ENCODE measurements at places on chromosomes 2 and 18.

DNA sequence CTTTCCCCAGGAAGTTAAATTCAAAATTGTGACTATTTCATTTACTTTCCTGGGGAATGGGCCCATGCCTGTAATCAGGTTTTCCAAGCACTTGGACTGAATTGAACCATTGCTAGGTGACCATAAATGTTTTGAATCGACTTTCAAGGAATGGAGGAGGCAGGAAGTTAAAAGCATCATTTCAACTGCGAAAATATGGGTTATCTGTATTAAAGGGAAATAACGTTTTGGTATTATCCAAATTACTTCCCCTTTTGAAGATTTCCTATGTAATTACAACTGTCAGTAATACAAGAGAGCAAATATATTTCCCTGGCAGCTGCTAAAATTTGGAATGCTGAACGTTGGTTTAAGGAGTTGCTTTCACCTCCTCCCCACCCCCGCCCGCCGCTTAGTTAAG lies 19.0 kb downstream of the PNO1 start:
- no peak for DNase-seq

- no peak for DNase-seq
These were observed 7.8 kb upstream of the PPP1R1C start for GRCh38 chr2:181977661-181978350.

- no peak for DNase-seq
These were observed 147.2 kb upstream of the HNMT start for GRCh38 chr2:137817058-137817457.

- DNase-seq = no peak
These were observed 160.4 kb upstream of the TMEM200C start for GRCh38 chr18:6055711-6056110.

DNA sequence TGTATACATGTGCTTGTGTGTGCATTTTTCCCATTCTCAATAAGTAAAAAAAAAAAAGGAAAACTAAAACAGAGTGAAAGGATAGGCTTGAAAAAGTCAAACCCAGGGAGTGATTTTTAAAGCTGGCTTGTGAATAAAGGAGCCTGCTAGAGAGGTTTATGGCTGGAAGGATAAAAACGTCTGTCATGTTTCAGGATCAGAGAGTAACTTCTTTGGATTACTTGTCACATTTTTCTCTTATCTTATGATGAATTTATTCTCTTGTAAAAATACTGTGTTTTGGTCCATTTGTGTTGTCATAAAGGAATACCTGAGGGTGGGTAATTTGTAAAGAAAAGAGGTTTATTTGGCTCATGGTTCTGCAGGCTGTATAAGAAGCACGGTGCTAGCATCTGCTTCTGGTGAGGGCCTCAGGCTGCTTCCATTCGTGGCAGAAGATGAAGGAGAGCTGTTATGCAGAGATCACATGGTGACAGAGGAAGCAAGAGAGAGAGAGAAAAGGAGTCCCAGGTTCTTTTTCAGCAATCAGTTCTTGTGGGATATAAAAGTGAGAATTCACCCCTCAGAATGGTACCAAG lies 89.1 kb downstream of the OSBPL6 start:
- DNase-seq = no peak

- DNase-seq = no peak
These were observed 39.5 kb upstream of the MCFD2 start for GRCh38 chr2:46954951-46955571.

DNA sequence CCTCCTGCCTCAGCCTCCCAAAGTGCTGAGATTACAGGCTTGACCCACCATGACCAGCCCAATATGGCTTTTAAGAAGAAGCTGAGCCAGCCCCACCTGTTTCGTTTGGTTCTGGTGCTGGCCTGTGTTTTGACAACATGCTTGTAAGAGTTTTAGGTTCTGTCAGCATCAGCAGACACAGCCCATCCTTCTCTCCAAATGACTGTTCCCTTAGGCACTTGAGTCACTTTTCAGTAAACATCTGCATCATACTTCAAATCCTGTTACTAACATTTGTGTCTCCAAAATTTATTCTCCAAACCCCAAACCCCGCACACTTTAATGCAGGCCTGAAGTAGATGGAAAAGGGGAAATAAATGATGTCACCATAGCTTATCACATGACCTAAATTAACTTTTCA lies 1118.5 kb downstream of the TSN start:
- no peak for DNase-seq

GRCh38 chr18:22340331-22340730 lies 77.4 kb downstream of the CTAGE1 start:
- DNase-seq = no peak

GRCh38 chr2:62705859-62706720 lies 577 bp downstream of the EHBP1 start:
- DNase-seq = no peak

DNA sequence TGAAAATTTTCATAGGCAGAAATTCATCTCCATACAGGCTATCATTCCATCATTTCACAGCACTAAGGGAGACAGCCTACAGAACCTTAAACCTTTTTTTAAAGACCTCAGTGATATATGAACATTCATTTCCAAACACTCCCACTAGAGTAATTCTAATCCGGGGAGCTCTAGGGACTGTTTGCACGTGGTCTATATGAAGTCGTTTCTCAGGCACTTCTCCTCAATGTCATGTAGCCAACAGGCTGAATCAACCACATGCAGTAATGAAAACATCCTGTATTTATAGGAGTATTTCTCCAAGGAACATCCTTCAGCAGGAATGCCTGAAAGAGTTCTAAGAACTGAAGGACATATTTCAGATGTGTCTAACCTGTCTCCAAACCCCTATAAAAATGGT lies 97.3 kb upstream of the CREB1 start:
- no peak for DNase-seq

GRCh38 chr2:45654250-45654649 lies 2.8 kb downstream of the PRKCE start:
- DNase-seq = no peak

DNA sequence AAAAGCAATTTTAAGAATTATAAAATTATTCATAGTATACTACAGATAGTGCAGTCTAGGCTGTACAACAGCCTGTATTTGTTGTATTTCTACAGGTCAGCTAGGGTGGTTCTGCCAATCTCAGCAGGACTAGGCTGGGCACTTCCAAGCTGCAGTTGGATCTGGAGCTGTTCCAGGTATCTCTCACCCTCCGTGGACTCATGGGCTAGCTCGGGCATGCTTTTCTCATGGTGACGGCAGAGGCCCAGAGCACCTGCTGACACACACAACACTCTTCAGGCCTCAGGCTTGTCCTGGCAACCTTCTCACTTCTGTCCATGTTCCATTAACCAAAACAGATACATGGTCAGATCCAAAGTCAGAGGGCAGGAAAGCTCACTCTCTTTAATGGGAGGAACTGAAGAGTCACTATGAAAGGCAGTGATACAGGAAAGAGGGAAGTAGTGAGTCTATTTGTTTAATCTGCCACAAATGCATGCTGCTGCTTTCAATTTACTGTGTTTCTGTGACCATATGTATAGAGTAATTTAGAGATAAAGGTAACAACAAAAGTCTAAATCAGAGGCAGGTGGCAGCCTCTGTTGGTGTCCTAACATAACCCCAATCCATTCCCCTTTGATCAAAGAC lies 462.4 kb upstream of the ACVR2A start:
- no peak for DNase-seq

- peak; percentile 52 for DNase-seq
These were observed 7.0 kb upstream of the EPG5 start for GRCh38 chr18:45974088-45974536.

DNA sequence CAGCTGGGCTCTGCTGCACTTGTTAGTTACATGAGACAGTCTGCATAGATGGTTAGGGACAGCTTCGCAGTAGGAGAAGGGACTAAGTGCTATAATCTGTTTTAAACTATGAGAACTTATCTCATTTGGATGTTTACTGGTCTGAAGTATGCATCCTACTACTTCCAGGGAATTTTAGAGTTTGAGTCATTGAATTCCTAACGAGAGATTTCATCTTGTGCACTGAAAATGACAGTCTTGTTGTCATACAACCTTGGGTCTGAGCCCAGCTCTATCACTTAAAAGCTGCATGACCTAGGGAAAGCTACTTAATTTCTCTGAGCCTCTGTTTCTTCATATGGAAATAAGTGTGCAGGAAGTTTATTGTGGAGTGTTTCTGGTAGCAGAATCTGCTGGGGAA lies 78.4 kb downstream of the TRIM43 start:
- no peak for DNase-seq

GRCh38 chr2:20523073-20523798 lies 76.4 kb downstream of the RHOB start:
- no peak for DNase-seq

GRCh38 chr2:17135619-17136018 lies 382.6 kb downstream of the RAD51AP2 start:
- DNase-seq = no peak

DNA sequence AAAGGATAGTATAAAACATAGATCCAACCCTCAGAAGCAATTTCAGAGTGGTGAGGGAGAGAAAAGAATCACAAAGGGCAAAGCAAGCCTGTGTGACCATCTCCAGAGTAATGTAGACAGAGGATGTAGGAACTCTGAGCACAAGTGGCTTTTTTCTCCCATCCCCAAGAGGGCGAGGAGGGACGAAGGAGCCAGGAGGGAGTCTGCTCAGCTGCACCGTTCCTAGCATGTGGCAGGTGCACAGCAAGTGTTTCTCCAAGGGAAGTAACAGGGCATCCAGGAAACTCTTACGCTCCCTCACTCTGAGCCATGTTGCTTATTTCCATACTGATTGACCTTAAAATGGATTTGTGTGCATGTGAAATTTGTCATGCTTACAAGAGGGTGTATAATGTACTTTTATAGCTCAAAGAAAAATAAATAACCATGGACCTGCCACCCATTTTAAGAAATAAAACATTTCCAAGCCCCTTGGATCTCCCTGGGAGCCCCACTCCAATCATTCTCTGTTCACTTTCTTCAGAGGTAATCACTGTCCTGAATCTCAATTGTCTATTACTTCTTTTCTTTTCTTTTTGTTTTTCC lies 37.8 kb upstream of the SEC11C start:
- DNase-seq = no peak

DNA sequence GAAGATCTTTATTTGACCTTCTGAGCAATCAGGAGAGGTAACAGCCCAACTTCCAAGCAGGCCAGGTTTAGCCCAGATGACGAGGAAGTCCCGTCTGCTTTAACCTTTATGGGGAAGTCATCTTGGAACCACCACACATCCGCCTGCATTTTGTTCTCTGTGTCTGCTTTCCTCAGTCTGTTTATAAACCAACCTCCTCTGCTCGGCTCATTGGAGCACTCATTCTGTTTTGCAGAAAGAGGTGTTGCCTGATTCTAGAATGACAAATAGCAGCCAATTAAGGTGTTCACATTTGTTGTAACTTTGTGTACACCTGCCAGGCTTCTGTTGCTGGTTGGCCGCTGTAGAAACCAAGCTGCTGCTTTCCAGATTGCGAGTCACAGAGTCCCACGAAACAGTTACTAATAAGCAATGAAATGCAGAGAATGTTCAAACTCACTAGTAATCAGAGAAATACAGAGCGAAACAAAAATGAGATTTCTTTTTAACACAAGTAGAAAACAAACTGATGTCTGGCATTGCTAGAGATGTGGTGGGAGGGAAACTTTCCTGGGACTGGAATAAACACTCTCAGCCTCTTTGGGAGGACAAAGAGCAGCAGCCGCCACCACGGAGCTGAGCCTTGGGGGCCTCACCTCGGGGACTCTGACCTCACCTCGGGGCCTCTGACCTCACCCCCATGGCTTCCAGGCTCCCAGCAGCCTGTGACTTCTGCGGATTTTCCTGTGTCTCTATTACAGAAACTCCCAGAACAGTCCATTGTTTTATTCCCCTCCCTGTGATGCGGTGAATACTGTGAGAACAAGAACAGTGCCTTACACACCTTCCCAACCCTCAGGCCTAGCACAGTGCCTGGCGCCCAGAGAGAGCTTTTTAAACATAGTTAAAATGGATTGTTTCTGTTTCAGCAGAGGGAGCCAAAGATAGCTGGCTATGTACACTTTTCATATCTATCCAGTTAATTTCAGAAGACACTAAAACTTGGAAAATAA lies 64.0 kb downstream of the MBP start:
- no peak for DNase-seq

DNA sequence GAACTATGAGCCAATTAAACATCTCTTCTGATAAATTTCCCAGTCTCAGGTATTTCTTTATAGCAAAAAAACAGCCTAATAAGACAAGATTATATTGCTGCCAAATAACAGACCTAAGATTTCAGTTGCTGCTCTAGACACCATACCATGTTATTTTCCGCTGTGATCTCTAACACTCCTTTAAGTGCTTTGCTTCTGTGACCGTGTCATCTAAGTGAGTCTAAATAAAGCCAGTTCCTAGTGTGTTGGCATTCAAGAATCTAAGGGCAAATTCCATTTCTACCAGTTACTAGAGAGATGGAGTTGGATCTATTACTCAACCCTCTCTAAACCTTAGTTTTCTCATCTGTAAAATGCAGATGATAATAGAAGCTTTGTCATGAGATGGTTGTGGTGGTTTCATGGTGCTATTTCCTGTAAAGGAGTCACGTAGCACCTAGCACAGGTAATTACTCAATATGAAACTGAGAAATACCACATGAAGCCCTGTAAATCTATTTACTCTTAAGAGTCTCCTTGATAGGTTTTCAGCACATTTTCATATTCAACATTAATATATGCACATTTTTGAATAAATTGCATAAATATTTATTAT lies 40.5 kb downstream of the SPHKAP start:
- no peak for DNase-seq

GRCh38 chr2:64201151-64201550 lies 56.9 kb upstream of the PELI1 start:
- no peak for DNase-seq

- DNase-seq = no peak
These were observed 32.1 kb upstream of the DOCK10 start for GRCh38 chr2:225074366-225074765.

DNA sequence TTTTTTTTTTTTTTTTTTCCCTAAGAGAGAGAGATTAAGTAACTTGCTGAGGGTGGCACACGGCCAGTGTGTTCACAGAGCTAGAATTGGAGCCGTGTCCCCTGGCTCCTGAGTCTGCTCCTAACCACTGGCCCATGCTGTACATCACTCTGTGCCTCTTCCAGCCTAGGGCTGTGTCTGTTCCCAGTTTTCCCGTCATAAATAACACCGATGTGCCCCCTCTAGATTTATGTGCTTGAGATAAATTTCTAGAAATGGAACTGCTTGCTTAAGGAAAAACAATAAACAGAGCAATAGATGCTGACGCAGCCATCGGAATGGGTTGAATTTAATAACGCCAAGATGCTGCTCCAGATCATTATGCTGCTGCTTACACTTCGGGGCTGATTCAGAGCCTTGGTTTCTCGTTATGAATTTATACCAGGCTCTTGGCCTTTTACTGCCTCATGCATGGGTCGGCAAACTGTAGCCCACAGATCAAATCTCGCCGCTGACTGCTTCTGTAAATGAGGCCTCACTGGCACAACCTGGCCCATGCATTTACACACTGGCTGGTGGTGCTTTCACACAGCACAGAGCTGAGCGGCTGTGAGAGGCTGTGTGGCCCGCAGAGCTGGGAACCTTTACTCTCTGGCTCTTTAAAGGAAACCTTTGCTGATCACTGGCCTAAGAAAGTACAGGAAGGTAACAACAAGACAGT lies 58.1 kb downstream of the NDUFA10 start:
- no peak for DNase-seq

Data from stimulated activated CD8-positive, alpha-beta memory T cell treated with anti-CD3 and anti-CD28 coated beads, Interleukin-4, amount 100 ng/mL, for 1 hour (primary cell).